ENCODE measurements at places on chromosomes 6 and 20.

DNA sequence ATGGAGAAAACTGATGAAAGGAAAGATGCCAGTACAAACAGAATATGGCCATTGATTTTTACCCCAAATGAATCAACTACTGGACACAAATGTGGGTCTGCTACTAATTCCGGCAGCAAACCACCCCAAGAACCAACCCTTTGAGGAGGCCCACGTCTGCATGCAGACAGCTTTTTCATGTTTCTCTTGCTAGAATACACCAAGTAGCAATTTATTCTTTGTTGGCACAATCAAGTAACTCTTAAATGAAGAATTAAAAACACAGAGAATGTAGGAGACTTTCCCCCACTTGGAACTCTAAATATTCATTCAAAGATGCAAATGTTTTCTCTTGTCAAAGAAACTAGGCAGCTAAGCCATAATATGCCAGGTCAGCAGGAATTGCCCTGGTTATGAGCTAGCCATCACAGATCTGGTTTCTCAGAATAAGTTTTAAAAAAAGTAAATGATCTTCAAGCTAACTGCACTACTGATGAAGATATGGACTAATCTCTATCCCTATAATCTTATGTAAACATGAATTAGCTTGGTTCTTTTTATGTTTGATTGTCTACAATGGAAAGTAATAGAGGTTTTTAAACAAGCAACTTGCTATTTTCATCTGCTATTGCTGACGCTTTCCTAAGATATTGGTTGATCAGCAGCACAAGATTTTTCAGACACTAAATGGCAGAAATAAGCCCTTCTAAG lies 163.1 kb upstream of the THEMIS start:
- no peak for DNase-seq

DNA sequence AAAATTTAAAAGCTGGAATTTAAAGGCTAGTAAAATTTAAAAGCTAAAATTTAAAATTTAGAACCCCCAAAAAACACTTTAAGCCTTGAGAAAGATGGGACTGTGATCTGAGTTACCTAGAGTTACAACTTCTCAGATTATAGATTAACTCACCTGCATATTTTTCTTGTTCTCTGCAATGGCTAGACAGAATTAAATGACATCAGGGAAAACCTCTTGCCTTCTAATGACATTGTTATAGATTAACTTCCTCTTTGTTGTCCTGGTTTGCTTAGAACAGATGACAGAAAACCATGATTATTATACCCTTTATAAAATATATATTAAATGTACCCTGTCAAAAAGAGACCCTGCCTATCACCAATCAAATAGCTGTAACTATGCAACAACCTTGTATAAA lies 56.4 kb downstream of the TRDN start:
- no peak for DNase-seq

GRCh38 chr20:5766085-5766764 lies 16.0 kb downstream of the SHLD1 start:
- no peak for DNase-seq

GRCh38 chr6:121839896-121840295 lies 404.4 kb downstream of the GJA1 start:
- no peak for DNase-seq

DNA sequence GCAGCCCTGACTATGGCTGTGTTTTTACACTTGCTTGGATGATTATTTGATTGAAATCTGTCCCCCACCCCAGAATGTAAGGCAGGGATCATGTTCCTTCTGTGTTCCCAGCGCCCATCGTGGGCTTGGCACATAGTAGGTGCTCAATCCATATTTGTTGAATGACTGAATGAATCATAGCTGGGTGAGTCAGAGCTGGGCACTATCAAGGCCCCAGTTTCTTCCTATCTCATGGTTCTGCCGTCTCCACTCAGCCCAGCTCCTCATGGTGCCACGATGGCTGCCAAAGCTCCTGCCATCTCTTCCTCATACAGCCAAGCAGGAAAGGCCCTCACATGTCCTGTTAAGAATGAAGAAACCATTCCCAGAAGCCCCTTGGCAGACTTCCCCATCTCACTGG lies 29.0 kb downstream of the CEBPB start:
- DNase-seq, result no peak

Measured in Panc1 (cell line).